ENCODE measurements at places on chromosomes 6 and 20.

- no peak for DNase-seq
These were observed 1168.4 kb upstream of the CITED2 start for GRCh38 chr6:140542863-140543262.

DNA sequence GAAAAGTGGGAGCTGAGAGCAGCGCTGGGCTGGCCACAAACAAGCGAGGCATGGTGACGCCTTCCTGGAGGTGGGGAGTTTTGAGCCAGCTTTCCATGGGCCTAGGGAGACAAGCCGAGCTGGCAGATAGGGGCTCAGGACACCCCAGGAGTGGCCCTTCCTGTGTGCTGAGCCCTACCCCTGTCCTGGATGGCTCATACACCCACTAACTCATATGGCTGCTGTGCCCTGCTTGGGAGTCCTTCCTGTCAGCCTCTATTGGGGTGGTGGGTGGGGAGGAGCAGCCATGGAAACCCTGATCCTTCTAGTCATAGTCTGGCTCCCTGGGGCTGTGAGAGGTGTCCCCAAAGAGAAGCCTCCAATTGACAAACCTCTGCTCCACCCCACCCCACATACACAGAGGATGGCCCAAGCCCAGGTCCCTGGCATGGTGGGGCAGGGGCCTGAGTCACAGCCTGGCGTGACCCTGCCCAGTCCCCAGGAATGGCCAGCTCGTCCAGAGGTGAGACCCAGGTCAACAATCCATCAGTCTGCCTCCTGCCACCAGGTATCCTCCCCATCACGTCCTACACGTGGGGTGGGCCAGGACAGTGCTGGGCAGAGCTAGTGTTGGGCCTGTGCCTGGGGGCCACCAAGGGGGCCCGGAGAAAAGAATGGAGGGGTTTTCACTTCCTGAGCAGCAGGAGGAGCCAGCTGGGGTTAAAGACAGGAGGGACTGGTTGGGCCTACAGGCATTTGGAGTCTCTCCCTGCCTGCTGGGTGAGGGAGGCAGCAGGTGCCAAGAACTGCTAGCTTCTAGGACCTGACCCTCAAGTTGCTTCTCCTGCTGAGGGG lies 52.2 kb downstream of the MRPL14 start:
- DNase-seq = no peak

GRCh38 chr6:36525346-36525745 lies 21.9 kb downstream of the STK38 start:
- DNase-seq = no peak

DNA sequence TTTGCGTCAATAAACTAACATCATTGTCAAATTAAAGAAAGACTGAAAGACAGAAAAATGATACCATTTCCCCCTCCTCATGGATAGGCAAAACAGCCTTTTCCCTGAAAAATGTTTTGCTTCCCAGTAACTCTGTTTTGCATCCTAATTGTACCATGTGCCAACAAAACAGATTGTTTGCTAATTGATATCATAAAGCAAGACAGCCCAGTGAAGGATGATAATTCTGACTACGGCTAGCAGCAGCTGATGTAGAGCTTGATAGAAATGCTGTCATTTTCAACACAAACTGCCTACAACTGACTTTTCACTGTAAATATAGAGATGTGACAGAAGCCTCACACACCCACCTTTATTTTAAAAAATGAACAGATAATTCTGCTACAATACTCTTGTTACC lies 1061.6 kb downstream of the HACE1 start:
- no peak for DNase-seq
